ENCODE measurements at places on chromosomes 12 and 14.

- no peak for DNase-seq
Measured at GRCh38 chr12:102120886-102121285, 903 bp downstream of the PARPBP start.

- no peak for DNase-seq
Measured at GRCh38 chr14:23481979-23482822, 12.7 kb downstream of the NGDN start.

GRCh38 chr12:87779016-87779415, 250.2 kb downstream of the C12orf50 start:
- DNase-seq: no peak

- DNase-seq: no peak
Measured at GRCh38 chr12:88650715-88651114, 70.4 kb upstream of the KITLG start.

GRCh38 chr12:15151161-15152091, 69.8 kb downstream of the RERG start:
- DNase-seq: no peak

- DNase-seq: no peak
Measured at GRCh38 chr14:40164083-40164482, 731.9 kb upstream of the FBXO33 start.

DNA sequence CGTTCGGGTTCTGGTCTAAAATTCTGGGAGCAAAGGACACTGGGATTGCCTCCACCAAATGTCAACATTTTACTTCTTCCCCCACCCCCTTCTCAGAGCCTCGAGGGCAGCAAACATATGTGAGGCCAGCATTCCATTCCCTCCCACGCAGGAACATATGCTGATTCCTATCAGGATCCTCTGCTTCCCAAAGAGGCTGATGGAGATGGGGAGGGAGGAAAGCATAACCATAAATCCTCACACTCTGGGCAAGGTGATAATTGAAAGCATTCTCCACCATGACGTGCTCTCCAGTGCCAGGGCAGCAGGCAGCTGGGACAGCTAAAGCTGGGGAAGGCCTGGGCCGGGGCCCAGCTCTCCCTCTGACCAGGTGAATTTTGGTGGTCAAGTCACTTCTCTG, 395.0 kb downstream of the ZFP36L1 start:
- no peak for DNase-seq

- DNase-seq: no peak
Measured at GRCh38 chr12:115176741-115177400, 492.9 kb upstream of the TBX3 start.

DNA sequence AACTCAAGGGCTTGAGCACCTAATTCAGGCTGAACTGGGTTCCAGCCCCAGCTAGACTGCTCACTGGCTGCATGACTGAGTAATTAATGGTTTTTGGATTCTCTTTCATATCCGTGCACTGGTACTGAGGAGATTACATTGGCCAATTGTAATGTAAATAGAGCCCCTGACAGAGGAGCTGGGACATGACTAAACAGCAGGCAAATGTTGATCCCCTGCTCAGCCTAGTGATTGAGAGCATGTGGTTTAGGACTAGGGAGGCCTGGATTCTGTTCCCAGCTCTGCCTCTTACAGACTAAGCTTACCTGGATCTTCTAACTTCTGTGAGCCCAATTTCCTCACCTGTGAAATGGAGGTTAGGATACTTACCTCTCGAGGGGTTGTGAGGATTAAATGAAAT, 204.3 kb downstream of the ESR2 start:
- DNase-seq: no peak

GRCh38 chr12:57940052-57940914, 1.1 kb upstream of the ATP23 start:
- DNase-seq: no peak

GRCh38 chr14:104158827-104159798, 20.7 kb downstream of the KIF26A start:
- no peak for DNase-seq

- DNase-seq: no peak
Measured at GRCh38 chr12:94660436-94660835, 10.1 kb upstream of the TMCC3 start.

- DNase-seq: no peak
Measured at GRCh38 chr14:25103271-25103670, 53.3 kb upstream of the STXBP6 start.

DNA sequence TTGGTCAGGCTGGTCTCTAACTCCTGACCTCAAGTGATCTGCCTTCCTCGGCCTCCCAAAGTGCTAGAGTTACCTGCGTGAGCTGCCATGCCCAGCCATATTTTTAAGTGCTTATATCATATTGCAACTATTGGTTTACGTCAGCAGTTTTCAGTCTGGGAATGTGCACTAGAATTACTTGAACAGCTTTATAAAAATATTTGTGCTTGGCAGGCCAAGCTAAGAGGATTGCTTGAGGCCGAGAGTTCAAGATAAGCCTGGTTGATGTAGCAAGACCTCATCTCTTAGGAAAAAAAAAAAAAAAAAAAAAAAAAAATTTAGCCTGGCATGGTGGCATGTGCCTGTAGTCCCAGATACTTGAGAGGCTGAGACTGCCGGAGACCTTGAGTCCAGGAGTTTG, 17.1 kb downstream of the KIAA0586 start:
- no peak for DNase-seq

DNA sequence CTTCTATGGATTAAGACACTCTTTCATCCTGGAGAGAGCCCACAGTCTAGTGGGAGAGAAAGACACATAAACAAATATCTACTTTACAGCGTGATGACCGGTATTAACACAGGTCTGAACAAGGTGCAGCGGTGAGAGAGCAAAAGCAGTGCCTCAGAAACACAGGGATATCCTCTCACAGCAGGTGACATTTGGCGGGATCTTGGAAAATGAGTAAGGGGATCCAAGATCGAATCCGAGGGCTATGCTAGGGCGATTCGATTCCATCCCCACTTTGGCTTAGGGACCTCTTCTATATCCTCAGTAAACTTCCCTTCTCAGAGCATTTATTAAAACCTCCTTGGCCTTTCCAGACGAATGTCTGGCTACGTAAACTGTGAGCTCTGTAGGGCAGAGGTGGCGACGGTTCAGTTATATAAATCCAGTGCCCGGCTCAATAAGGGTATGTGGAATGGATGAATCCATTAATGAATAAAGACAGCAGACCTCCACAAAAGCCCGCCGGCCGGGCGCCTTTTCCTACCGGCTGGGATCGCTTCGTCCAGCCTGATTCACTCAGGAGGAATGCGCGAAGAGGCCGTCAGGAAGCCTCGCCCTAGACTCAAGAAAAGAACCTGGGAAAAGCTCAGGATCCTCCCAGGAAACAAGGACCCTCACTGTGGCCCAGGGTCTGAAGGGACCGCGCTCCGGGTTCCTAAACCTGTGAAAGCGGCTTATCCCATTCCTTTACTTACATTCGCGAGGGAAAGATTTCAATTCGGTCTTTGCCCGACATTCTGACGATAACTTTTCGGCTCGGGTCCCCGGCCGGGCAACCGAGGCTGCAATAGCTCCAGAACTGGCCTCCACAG, 455 bp downstream of the ATP6V1D start:
- no peak for DNase-seq

GRCh38 chr14:79482825-79483224, 728.5 kb downstream of the DIO2 start:
- no peak for DNase-seq

DNA sequence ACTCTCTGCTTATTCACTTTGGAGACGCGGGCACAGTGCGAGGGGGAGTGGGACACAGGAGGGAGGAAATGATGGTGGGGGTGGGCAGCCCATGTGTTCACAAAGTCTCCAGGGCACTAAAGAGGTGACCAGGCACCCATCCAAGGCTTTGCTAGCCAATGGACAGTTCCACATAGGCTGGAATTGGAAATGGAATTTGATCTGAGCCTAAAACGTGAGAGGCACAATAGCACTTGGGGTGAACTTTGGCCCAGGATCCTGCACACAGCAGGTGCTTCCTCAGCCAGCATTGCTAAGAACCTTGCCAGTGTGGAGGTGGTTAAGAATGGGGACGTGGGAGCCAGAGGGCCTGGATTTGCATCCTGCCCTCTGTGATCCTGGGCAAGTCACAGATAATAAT, 193.8 kb downstream of the CHST11 start:
- DNase-seq: no peak

GRCh38 chr12:1918081-1918883, at the start of gene CACNA2D4:
Gene CACNA2D4 (minus strand): TSS chr12:1918652. CDS start chr12:1918473, 179 bp downstream.
- no peak for DNase-seq

DNA sequence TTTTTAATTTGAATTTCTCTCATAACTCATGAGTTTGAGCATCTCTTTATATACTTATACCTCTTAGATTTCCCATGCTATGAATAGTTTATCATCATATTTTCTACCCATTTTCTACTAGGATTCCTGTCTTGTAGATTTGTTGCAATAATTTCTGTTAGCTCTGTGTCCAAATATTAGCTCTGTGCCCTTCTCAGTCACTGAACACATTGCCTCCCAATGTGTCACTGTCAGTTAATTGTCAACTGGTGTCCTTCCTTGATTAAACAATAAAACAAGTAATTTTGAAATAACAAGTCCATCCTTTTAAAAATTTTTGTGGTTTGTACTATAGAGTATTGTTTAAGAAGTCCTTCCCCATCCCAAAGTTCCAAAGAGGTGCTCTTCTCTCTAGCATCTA, 4.2 kb upstream of the PAH start:
- no peak for DNase-seq

GRCh38 chr12:123363390-123363739, 1.3 kb downstream of the SBNO1 start:
- no peak for DNase-seq

- DNase-seq: no peak
Measured at GRCh38 chr12:127628645-127629044, 638.3 kb upstream of the TMEM132C start.

- no peak for DNase-seq
Measured at GRCh38 chr12:110262442-110263388, 18.3 kb upstream of the ATP2A2 start.

- DNase-seq: no peak
Measured at GRCh38 chr12:57983146-57983857, 41.9 kb downstream of the ATP23 start.

DNA sequence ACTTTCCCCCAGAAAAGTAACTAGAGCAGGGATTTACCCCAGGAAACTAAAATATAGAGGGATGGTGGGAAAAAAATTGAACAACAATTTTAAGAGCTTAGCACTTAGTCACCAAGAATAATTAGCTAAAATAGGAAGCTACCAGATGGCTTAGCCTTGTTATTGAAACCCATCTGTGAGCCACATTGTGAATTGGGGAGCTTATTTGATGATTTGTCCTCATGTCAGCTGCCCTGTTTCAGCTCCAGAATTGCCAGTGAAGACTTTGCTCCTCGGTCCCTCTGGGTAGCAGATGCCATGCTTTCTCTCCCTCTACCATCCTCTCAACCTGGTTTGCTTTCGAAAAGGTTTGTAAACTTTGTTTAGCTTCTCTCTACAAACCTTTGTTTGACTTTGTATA, 67.7 kb upstream of the PTHLH start:
- no peak for DNase-seq

- DNase-seq: no peak
Measured at GRCh38 chr14:50697659-50698290, 29.7 kb upstream of the SAV1 start.

- no peak for DNase-seq
Measured at GRCh38 chr12:87119713-87120112, 863.5 kb upstream of the MGAT4C start.

DNA sequence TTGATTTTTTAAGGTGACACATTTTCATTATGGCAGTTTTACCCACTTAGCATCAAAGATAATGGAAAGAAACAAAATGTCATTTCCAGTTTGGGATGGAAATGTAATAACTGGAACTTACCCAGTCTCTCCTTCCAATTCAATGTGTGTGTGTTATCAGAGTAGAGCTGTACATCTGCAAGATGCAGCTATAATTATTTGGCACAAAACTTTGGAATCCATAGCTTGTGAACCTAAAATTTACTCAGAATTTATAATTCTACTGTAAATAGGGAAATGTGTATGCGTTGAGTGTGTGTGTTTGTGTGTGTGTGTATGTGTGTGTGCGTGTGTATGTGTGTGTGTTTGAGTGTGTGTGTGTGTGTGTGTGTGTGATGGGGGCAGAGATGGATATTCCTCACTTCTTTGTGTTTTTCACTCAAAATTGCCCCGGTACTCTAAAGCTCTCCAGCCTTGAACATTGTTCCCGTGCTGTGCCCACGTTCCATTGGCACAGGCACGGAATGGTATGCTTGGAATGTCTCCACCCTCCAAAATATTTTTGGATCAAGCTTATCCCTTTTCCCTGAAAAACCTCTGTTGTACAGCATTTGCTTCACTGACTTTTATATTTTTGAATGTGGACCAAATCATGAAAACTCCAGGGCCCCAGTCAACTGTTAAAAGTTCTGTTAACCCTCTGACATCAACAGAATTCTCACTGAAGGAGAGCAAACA, 150.2 kb upstream of the BMP4 start:
- no peak for DNase-seq
